ENCODE measurements at places on chromosomes 12 and 14.

DNA sequence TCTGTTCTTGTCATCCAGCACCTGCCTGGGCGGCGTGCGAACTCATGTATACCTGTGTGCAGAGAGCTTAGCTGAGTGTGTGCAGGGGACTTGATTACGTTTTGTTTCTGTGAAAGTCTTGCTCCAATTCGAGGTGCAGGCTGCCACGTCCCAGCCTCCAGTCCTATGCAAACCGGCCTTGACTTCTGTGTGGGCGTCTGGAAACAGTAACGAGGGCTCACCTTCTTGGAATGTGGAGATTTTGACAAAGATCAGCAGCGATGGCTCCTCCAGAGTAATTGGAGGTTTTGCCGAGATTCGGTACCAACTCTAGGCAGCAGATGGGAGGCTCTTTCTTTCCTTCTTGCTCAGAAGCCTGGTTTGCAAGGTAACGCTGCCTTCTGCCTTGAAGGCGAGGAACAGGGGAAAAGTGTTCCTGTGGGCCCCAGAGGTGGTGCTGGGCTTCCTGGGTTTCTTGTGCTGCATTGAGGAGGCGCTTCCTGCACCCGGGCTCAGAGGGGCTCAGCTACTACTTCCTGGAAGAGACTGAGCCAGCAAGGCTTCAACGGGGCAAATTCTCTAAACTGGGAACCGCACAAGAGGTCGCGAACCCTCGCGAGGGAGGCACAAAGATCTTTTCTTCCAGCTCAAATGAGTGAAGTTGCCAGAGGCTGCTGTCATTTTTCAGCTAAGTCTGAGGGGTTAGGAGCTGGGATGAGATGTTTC, 249.0 kb downstream of the AACS start:
- DNase-seq = no peak

DNA sequence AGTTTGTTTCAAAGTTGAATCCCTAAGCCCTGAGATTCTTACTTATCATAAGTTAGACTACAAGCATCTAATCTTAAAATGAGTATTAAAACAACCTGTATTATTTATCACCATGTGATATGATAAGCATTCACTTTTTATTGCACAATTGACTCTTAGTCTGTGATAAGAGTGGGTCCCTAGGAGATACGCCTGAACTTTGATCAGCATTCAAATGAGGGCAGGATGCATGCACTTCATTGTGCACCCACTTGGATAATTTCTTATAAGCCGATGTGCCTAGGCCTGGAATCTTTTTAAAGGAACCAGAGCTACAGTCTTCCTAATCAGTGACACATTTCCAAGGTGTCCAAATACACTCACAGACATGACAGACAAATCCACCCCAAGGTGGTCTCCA, 31.4 kb upstream of the SPTLC2 start:
- no peak for DNase-seq

- no peak for DNase-seq
Observed at GRCh38 chr14:45267071-45267470, 14.1 kb upstream of the MIS18BP1 start.

- DNase-seq = no peak
Observed at GRCh38 chr14:21234112-21234511, 35.1 kb downstream of the HNRNPC start.

- no peak for DNase-seq
Observed at GRCh38 chr12:71415336-71416231, 24.0 kb upstream of the LGR5 start.

GRCh38 chr12:123859035-123859434, 96.9 kb downstream of the DNAH10 start:
- no peak for DNase-seq

DNA sequence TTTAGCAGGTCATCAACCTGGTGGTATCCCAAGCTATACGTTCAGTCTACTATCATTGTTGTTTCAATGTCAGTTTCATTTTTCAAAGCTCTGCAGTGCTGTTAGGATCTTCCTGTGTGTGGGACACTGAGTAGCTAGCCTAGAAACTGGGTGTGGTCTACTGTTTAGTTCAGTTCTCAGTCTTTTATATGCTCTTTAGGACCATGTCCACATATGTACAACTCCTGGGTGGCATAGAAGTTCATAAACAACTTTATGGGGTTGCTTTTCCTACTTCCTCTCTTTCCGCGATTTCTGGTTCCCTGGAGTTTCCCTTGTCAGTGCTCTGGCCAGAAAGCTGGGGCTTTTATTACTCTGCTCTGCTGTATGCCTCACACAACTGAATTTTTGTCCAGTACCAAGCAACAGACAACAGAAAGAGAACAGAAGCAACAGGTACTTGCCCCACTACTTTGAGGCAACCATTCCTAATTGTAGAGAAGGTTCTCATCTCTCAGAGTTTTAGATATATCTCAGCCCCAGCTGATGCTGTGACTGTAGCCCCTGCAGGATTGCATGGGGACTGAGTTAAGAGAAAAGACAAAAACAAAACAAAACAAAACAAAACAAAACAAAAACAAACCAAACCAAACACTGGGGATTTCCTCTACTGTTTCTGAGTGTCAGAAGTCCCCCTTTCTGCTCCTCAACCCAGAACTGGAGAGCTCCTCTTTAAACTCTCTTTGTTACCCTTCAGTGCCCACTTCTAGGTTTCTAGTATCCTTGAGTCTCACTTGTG, 30.3 kb downstream of the MIS18BP1 start:
- DNase-seq = no peak

DNA sequence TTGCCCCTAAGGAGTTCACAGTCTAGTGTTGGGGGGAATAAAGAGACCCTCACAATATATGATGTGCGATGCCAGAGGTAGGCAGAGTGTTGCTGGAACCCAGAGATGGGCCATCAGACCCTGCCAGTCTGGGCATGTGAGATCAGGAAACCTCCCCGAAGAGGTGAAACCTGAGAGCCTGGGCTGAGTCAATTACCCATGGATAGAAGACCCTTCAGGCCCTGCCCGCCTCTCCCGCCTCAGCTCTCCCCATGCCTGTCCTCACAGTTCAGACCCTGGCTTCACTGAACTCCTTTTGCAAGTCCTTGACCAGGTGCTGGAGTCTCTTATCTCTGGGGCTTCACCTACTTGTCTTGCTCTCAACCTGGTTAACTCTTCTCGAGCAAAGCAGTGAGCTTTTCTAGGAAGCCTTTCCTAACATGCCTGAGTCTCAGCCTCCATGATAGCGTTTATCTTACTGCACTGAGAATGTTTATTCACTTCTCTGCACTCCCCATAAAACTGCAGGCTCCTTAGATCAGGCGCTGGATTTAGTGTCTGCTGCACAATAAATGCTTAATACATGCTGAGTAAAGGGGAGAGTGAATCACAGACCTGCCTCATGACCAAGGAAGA, 19.6 kb downstream of the ALDH1L2 start:
- DNase-seq = no peak

- peak; percentile 20 for DNase-seq
Observed at GRCh38 chr12:3538466-3539030, 47.5 kb downstream of the PRMT8 start.

GRCh38 chr14:75128596-75128990, 1.7 kb upstream of the NEK9 start:
- no peak for DNase-seq
